Gastroesophageal sphincter (tissue), 4 donors: ENCODE measurements at places on chromosomes 2 and 18. TPM values are rescaled to one million over a fixed set of nuclear protein-coding genes. Genes with fewer than 3 reads are reported as not detected.

Gene ATP6V1B1
- total RNA-seq: not detected

Gene AGAP1
- 33.7 TPM for total RNA-seq

Gene SCN2A
- 0.12 TPM for total RNA-seq

Gene AKAIN1
- not detected for total RNA-seq

Gene ZSWIM2
- not detected for total RNA-seq
